Effector memory CD4-positive, alpha-beta T cell (primary cell): ENCODE measurements at places on chromosomes 12 and 14.

GRCh38 chr12:103676893-103677292, 89.8 kb downstream of the STAB2 start:
- DNase-seq = no peak

DNA sequence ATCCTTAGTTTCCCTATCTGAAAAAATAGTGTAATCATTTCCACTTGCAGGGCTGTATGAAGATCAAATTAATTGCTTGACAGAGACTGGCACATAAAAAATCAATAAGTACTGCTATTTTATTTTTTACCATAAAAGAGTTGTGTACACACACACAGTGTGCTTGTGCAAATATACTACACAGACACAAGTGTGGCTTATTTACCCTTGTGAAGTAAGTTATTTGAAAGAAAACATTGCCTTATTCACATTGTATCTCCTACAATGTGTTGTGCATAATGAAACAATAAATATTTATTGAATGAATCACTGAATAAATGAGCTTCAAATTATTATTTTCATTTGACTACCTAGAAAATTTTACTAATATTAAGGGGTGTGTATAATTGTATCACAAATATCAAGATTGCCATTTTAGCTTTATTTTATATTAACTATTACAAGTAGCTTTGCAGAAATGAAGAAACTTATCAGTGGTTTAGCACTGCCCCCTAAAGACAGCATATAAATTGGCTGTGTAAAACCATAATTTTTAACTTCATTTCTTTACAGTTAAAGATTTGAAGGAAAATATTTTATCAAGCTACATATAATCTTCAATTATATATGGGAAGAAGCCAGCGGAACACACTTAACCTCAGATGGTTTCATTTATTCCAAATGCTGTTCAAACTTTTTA, 11.3 kb downstream of the GARIN6 start:
- no peak for DNase-seq

- DNase-seq = no peak
These were observed 6.5 kb upstream of the PLXNC1 start for GRCh38 chr12:94141892-94142291.

DNA sequence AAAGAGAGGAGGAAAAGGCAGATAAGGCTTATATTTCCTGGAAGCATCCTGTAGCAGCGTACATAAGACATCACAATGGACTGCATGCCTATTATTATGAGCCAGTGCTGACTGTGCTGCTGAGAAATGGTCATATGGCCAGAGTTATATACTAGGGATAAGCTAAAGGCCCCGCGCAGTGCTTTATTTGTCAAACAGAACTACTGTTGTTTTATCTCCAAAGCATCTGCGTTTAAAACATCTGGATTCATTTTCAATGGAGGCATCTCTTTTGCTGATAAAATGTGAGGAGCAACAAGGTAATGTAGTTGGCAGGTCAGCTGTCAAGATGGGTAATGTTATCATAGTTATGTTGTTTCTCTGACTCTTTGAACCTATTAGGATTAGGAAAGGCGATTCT, 28.0 kb upstream of the LMNTD1 start:
- no peak for DNase-seq

GRCh38 chr14:33393231-33393894, 454.7 kb downstream of the NPAS3 start:
- DNase-seq = no peak
